Central memory CD4-positive, alpha-beta T cell (primary cell): ENCODE measurements at places on chromosomes 12 and 14.

GRCh38 chr14:79583738-79584408 is 627.4 kb downstream of the DIO2 start:
- no peak for DNase-seq

GRCh38 chr12:50659260-50659659 is 104.6 kb upstream of the ATF1 start:
- DNase-seq, result no peak

DNA sequence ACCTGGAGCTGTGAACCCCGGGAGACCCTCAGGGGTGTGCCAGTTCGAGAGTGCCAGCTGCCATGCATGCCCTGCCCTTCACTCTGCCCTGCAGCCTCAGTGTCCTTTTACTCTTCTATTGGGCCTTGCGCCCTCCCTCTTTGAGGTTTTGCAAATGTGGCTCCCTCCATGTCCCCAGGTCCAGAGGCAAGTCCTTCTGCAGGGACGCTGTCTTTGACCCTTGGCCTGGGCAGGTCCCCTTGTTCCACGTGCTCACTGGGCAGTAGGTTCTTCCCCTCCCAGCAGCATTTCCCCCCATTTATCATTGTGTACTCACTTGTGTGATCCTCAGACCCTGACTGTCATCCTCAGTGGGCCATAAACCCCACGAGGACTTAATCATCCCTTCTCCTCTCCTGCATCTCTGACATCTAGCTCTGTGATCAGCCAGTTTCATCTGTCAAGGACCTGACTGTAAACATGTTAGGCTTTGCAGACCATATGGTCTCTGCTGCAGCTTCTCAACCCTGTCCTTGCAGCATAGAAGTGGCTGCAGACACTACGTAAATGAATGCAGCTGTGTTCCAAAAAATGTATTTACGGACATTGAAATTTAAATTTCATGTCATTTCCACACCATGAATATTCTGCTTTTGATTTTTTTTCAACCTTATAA is 36.6 kb downstream of the TSPAN9 start:
- no peak for DNase-seq

GRCh38 chr14:51929910-51930682 is 59.2 kb upstream of the RTRAF start:
- DNase-seq, result no peak

DNA sequence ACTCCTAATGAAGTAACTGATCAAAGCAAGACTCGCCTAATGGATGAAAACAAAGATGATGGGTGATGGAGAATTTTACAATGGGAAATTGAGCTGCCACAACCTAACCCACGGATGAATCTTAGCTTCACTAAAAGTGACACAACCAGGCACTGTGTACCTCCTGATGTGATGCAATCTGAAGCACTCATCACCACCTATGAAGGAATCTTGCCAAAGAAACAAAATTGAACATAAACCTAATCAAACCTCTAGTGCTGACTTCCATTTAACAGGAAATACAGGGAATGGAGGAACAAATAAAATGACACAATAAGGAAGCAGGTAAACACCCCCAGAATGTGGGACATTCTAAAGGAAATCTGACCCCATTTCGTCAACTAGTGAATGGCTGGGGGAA is 13.3 kb upstream of the RARG start:
- no peak for DNase-seq

DNA sequence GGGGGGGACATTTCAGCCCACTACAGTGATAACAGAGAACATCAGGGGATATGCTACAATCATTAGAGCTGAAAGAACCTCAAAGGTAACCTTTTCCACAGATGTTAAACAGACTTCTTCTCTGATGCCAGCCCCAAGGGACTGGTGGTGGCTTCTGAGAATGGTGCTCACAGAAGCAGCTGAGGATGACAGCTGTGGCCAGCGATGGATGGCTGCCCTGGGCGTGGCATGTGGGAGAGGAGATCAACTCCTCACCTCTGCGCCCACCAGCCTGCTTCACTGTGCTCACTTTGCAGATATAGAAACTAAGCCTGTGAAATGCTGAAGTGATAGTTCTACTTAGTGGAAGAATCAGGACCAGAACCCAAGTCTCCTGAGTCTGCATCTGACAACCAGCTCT is 33.0 kb downstream of the FOXN3 start:
- DNase-seq, result no peak

- no peak for DNase-seq
These were observed 51.0 kb downstream of the NFKBIA start for GRCh38 chr14:35353409-35354172.

DNA sequence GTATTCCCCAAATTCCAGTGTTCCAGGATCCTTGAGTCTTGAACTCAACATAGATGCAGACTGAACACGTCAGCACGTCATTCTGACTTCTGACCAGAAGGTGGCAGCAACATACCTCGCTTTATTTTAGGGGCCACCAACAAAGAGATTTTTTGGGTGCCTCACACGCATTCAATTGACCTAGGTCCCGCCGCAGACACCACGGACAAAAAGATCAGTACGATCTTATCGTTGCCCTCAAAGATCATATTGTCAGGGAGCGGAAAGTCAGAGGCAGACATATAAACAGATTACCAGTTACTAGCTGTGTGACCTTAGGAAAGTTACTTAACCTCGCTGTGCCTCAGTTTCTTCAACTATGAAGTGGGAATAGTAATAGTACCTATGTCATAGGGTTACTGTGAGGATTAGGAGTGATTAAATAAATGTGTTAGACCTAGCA is 6.5 kb upstream of the PRPH start:
- DNase-seq, result peak; percentile 63

DNA sequence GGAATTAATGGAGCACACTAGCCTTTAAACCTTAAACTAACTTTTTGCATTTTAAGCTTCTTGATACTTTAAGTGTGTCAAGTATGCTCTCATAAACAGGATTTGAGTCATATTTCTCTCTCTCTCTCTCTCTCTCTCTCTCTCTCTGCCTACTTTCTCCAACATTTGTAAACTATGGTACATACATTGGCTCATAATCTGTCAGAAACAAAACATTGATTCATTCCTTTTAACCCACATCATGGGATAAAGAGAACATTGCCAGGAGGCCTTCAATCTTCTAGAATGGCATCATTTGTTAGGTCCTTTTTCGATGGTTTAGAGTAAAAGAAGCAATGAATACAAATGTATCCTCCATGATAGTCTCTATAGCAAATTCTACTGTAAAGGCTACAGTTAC is 81.6 kb upstream of the RERGL start:
- DNase-seq, result no peak

DNA sequence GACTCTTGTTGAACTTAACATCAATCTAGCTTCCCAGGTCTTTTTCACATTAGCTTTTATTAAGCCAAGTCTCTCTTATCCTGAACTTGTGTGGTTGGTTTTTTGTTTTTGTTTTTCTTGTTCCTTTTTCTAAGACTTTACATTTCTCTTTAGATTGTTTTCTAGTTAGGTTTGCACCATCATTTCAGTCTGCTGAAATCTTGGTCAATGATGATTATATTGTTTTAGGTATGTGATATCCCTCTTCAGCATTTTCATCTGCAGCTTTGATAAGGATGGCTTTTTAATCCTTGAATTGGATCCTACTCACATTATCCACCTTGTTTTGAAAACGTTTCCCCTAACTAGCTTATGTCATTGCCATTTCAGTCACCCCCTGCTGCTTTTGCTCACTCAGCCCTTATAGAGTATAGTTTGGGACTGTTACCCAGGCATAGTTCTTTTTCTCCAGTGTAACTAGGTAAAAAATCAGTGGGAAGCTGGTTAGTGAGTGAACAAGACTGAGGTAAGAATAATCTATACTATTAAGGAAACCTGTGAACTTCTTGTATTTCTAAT is 22.0 kb downstream of the YLPM1 start:
- no peak for DNase-seq

GRCh38 chr12:40238979-40239378 is 14.2 kb downstream of the LRRK2 start:
- DNase-seq, result no peak

- DNase-seq, result no peak
These were observed 124.9 kb downstream of the TSPAN9 start for GRCh38 chr12:3202096-3202495.

GRCh38 chr14:37810094-37810801 is 214.8 kb downstream of the TTC6 start:
- no peak for DNase-seq

GRCh38 chr14:25308244-25308643 is 258.3 kb upstream of the STXBP6 start:
- DNase-seq, result no peak

- DNase-seq, result no peak
These were observed 12.4 kb downstream of the COPZ1 start for GRCh38 chr12:54337280-54337842.

GRCh38 chr12:106251631-106252455 is 4.0 kb upstream of the CKAP4 start:
- no peak for DNase-seq

- DNase-seq, result peak; percentile 68
These were observed 34.9 kb downstream of the KRT80 start for GRCh38 chr12:52156757-52157565.

- DNase-seq, result peak; percentile 4
These were observed 691.8 kb downstream of the BCL11B start for GRCh38 chr14:98580131-98580678.

- no peak for DNase-seq
These were observed 30.3 kb upstream of the FOXN3 start for GRCh38 chr14:89447182-89447944.

DNA sequence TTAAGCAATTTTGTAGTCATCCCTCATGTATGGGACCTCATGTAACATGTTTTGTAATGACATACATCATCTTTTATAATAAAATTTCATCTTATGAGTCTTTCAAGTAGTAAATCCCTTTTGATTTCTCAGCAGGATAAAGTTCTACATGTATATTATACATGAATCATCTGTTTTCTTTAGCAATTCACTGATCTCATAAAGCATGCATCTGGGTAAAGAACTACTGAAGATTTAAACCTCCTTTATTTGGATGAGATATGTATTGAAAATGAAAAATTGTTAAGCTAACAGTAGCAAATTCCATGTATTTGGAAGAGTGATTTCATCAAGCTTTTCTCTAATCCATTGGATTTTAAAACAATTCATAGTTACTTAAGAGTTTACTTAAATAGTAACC is 126.9 kb downstream of the KITLG start:
- no peak for DNase-seq

GRCh38 chr14:30299915-30300314 is 259.0 kb upstream of the G2E3 start:
- no peak for DNase-seq
